ENCODE measurements at places on chromosomes 6 and 20. TPM values are rescaled to one million over a fixed set of nuclear protein-coding genes. Genes with fewer than 3 reads are reported as not detected.

- H3K36me3 ChIP-seq, result peaks cover 18% of the 10 kb centered on the region
- no peaks in the 10 kb centered on the region for H3K27me3 ChIP-seq
- no peak overlapping the region for H3K4me3 ChIP-seq
- peaks cover 17% of the 10 kb centered on the region for H3K4me1 ChIP-seq
These were observed 32.0 kb upstream of the RNF8 start for GRCh38 chr6:37321516-37322415.

DNA sequence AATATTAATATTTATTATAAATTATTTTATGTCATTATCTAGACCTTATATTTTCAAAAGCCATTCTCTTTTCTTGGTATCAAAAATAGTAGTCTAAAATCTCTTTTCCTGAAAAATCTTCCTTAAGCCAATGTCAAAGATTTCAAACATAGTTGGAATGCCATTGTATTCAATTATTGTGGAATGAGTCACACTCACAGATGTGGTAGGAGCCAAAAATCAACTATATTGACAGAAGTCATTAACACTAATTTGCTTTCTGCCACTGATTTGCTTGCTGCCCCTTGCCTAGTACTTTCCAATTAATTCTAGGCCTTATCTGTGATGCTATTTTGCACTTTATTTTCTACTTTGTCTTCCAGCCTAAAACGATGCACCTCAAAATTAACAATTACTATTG, 1326.3 kb upstream of the GJE1 start:
- no peak overlapping the region for H3K4me3 ChIP-seq
- no peak overlapping the region for H3K27ac ChIP-seq
- peaks cover 2% of the 10 kb centered on the region for H3K27me3 ChIP-seq
- no peak for DNase-seq
- H3K36me3 ChIP-seq, result no peaks in the 10 kb centered on the region

DNA sequence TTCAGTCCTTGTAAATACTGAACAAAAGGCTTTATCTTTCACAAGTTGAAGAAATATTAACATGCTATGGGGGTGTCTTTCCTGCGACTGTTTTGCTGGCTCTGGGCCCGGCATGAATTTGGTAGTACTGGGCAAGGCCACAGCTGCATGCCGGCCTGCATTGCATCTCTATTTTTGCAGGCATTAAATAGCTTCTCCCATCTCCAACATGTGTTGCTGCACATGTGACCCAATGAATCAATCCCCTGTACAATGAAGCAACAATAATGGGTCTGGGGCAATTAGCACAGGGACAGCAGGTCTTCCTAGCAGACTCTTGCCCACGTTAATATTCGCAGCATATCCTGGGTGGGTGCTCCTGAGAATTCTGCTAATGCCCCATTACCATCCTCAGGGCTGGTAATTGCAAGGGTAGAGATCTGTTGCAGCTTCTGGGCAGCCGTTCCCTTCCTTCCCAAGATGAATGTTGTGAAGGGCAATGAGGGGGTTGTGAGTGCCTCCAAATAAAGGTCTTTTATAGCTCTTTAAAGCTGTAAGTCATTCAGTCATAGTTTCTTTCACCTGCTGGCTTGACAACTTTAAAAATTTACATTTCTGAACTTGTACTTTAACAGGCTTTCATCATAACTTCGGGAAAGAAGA, 24.3 kb upstream of the CDYL start:
- no peaks in the 10 kb centered on the region for H3K4me1 ChIP-seq
- DNase-seq, result no peak
- no peaks in the 10 kb centered on the region for H3K36me3 ChIP-seq

Gene PACRG
- total RNA-seq, result not detected

Gene PKHD1
- total RNA-seq, result not detected

Gene SNRPB2
- total RNA-seq, result 134 TPM

Gene FOXC1
- total RNA-seq, result 0.07 TPM

Gene GRM1
- not detected for total RNA-seq
